ENCODE measurements at places on chromosomes 2 and 18.

GRCh38 chr2:63765117-63765516 lies 76.6 kb upstream of the UGP2 start:
- DNase-seq: no peak

DNA sequence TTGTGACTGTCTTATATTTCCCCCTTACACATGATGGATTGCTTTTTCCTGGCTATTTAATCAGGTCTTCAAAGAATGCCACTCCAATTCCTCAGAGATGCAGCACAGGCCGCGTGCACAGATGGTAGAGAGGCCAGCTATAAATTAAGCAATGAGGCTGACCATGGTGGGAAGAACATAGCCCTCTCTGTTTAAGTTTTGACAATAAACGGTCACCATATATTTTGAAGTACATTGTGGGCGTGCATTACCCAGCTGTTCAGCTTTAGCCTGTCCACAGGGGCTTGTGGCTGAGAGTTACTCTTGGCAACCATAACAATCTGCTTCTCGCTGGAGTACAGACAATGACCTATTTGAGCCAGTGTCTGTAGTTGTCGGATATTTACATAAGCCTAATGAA lies 730.8 kb downstream of the DCC start:
- no peak for DNase-seq

DNA sequence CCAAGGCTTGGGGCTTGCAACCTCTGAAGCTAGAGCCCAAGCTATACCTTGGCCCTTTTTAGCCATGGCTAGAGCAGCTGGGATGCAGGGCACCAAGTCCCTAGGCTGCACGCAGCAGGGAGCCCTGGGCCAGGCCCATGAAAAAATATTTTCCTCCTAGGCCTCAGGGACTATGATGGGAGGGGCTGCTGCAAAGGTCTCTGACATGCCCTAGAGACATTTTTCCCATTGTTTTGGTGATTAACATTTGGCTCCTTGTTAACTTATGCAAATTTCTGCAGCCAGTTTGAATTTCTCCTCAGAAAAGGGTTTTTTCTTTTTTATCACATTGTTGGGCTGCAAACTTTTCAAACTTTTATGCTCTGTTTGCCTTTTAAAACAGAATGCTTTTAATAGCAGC lies 56.9 kb upstream of the LHCGR start:
- DNase-seq: no peak

DNA sequence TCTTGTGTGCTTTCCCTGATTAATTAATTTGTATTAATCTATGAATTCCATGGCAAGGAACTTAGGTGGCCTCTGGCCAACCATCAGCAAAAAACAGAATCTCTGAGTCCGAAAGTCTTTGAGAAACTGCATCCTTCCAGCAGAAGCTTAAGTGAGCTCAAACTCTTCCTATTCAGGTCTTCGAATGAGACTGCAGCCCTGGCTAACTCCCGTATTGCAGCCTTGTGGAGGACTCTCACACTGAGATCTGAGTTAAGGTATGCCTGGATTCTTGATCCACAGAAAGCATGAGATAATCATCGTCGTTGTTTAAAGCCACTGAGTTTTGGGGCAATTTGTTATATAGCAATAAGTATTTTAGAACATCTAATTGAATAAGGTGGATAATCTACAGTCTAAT lies 1143.9 kb upstream of the NXPH2 start:
- no peak for DNase-seq

DNA sequence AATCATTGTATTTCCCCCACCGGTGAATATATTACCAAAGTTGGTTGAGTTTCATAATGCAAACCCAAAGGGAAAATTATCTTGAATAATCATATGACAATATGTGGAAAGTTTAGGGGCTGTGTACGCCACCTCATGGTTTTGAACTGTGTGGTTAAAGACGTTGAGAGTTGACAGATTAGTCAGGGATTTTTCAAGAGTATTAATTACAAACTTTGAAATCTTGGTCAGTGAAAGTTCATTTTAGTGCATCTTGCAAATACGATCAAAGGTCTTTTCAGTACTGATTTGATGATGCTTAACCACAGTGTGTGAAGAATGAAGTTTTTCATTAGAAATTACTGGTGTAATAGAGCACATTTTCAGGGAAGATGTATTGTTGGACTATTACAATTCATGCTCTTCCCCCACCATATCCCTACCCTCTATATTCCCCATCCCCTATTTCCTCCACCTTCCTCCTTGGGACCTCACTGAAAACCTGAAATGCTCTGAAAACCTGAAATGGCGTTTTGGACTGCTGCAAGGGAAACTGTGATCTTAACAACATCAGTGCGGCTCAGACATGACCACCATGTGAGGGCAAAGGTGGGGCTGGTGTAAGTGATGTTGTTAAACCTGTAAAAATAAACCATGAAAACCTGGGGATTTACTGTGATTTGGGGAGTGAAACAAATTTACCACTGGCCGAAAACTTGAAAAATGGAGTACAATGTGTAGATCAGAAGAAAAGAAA lies 4.5 kb upstream of the BCL2L11 start:
- no peak for DNase-seq

DNA sequence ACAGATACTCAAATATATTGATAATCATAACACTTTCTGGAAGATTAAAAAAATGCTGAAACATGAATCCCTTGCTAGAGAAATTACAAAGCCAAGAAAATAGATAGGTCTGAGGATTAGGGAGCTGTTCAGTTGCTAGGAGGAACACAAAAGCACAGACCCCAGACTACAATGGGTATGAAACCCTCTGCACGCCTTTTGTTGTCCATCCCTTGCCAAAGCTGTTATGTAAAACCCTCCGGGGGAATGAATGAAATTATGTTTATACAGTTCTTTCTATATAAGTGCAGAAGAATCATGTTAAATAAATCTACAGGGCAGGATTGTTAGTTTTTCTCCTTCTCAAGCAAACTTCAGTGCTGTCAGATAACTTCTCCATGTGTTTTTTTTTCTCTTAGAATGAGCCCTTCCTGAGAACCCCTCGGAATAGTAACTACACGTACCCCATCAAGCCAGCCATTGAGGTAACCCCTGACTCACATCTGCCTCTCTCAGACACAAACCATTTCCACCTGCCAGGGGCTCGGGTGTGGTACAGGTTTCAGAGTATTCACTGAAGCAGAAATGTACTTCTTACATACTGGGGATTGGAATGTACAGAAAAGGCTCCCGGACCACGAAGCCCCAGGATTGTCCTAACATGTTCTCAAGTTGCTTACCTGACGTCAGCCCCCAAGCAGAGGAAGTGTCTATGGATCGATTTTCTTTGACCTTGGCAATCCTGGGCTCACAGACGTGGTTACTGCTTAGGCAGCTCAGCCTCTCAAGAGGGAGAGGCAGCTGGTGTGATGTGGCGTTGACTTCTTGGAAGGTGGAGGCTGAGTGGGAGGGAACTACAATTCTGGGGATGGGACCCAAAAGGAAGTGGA lies 118.0 kb downstream of the PLB1 start:
- no peak for DNase-seq

GRCh38 chr2:167509586-167509985 lies 621.3 kb downstream of the XIRP2 start:
- DNase-seq: peak; percentile 57

DNA sequence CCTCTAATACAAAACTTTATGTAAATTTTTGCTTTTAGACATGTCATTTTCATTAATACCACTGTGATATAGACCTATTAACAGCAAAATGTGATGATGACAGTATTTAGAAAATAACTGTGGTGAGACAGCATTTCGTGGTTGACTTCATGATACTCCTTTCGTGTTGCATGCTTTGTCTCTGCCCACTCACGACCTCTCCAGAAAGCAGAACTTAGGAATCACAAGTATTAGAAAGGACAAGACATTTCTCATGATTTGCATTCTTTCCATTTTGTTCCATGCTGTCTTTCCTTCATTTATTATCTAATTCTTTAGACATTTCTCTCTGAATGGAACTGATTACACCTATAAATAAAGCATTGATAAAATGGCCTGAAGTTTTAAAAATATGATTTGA lies 85.2 kb upstream of the POU3F3 start:
- no peak for DNase-seq

DNA sequence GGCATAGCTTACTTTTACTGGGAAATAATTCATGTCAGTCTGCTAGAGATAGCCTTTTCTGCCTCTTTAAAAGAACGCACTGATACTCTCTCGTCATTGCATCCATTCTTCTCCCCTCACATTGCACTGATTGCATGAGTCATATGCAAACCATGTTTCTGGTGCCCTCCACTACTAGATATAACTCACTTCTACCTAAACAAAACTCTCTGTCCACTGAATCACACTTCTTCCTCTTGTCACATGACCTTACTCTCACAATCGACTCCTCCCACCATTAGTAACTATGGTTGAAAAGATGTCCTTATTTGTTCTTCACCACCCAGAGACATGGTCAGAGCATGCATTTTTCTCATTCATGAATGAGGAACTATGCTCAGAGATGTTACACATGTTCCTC lies 158.0 kb downstream of the CSRNP3 start:
- DNase-seq: no peak

DNA sequence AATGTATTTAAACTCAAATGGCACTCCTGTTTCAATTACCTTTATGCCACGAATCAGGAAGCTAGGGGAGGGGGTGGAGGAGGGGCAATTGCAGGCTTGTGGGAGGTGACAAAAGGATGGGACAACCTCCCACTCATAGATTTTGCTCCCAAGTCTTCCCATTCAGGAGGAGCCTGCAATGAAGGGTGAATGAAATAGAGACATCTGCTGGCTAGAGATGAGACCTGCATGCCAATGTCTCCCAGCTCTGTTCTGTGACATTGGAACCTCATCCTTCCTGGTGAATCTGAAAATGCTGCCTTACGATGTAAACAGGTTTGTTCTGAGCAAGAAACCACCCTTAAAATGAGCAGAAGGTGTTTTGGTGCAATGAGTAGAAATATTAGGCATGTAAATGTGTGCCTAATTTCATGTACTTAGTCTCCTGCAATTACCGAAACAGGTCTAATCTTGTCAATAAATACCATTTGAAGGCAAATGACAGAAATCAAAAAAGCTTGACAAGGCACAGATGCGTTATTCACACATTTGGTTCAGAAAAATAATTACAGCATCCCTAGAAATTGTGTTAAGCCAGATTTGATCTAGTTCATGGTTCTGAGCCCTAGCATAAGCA lies 2.7 kb upstream of the PID1 start:
- DNase-seq: peak; percentile 86

GRCh38 chr2:69022548-69022947 lies 9.6 kb downstream of the ANTXR1 start:
- no peak for DNase-seq

DNA sequence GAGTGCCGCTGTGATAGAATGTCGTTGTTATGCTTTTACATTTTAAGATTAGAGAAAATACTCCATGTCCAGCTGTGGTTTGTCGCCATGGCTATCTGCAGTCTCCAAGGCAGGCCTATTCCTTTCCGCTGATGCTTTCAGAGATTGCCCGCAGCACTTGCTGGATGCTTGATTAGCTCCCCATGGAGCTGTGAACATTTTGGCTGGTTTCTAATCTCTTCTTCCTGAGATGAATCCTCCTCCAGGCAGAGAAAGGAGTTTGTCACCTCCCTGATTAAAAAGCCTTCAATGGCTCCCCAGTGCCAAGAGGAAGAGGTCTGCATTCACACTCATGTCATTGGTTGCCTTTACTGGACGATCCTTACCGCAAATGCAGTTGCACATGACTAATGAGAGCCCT lies 32.6 kb upstream of the LPIN1 start:
- DNase-seq: no peak

DNA sequence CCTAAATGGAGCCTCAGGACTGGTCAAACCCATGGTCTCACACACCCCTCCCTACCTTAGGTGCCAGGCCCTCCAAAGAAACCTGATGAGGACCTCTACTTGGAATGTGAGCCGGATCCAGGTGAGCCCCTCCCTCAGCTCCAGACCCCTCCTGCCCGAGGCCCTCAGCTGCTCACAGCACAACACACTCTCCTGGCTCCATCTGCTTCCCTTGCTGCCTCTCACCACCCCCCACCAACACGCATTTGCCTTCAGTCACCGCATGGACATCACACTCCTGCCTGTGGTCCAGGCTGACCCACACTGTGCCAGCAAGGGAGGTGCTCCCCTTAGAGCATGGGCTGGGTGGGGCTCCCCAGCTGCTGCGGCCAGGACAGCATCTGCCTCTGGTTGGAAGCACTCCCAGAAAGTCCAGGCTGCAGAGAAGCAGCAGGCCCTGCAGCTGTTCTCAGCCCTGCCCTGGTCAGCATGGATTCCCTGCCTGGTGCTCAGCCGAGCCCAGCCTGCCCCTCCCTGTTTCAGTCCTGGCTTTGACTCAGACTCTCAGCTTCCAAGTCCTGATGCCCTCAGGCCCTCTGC lies 15.1 kb downstream of the SH2D6 start:
- no peak for DNase-seq

GRCh38 chr2:189348369-189348768 lies 92.9 kb upstream of the WDR75 start:
- no peak for DNase-seq

- no peak for DNase-seq
These were observed 40.6 kb downstream of the PMS1 start for GRCh38 chr2:189824694-189825396.

- no peak for DNase-seq
These were observed 34.6 kb upstream of the GLI2 start for GRCh38 chr2:120701096-120701495.

DNA sequence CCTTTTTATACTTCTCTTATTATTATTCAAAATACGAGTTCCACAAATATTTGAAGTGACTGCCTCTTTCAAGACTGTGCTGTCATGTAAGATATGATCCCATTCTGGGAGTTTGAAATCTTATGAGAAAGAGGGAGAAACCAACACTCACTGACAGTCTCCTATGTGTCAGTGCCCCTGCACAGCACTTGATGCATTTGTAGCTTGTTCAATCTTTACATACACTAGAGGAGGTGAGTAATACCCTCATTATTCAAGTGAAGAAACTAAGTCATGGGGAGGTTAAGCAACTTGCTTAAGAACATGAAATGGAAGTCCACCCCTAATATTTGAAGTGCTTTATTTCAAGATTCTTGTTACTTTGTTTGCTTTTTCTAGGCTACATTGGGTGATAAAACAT lies 459.5 kb upstream of the FANCL start:
- no peak for DNase-seq

DNA sequence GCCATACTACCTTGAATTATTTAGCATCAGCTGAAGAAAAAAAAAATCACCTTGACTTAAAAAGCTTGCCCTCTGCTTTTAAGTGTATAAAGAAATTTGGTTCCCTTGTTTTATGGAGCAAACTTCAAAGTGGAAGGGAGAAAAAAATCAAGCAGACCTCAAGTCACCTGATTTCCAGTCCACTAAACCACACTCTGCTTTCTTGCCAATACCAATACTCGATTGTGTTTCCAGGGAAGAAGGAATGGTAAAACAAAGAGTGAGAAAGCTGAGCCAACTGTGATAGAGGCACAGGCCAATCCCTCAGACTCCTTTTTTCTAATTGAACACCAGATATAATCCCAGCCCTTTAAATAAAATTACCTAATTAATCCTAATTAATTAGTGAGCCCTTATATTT lies 587.3 kb downstream of the ARHGAP15 start:
- DNase-seq: no peak

- no peak for DNase-seq
These were observed 780 bp downstream of the HTRA2 start for GRCh38 chr2:74530239-74531187.

- no peak for DNase-seq
These were observed 138.6 kb downstream of the GLI2 start for GRCh38 chr2:120873958-120874887.

All from NCI-H774 (cell line).